ENCODE measurements at places on chromosomes 2 and 18.

- no peak for DNase-seq
These were observed 1.2 kb downstream of the RTKN start for GRCh38 chr2:74440378-74441169.

DNA sequence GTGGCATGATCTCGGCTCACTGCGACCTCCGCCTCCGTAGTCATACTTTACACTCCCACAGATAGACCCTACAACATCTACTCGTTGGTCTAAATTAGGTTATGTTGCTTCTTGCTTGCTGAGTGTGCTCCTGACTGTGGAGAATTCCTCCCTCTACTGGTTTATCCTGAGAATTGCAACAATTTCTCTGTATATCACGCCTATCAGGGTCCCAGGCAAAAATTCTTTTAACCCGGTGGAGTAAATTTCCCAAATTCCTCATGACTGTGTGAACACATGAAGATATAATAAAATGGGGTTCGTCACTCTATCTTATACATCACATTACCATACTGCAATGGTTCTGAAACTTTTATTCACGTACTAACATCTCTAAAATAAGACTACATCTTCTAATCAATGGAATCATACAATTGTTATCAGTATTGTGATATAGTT lies 156.7 kb downstream of the EVA1A start:
- DNase-seq: no peak

DNA sequence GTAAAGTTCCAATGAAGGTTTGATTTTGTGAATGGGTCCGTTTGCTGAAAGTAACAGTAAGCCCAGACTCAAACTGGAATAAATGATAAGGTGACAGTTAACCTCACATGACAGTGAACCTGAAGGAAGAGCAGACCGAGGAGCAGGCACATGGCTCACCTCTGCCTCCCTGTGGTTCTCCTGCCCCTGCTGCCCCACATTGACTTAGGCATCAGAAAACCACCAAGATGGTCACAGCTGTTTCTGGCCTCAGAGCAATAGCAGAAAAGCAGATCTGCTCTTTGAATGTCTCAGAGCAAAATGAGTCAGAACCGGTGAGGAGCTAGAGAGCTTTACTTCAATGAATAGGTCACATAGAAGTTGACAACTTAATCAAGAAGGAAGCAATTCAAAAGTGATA lies 487.6 kb downstream of the METTL4 start:
- no peak for DNase-seq

- DNase-seq: no peak
These were observed 383.8 kb downstream of the FIGN start for GRCh38 chr2:163351966-163352365.

- DNase-seq: no peak
These were observed 53.1 kb downstream of the ACOXL start for GRCh38 chr2:110785439-110785838.

DNA sequence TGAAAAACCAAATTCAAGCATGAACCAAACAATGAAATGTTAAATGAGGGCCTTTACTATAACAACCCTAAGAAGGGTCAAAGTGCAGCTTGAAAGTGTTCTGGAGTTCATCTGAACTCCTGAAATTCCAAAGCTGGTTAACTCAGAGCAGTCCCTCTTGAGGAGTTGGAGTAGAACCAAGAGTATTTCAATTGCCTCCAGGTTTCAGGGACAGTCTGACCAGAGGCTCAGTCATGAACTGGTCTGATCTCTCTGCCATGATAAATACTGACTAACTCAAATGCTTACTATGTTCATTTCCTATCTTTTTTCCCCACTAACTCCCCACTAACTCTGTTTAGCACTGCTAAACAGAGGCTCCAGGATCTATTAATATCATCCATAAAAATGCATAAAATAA lies 2.7 kb downstream of the STARD7 start:
- no peak for DNase-seq

GRCh38 chr2:2805263-2805662 lies 474.2 kb upstream of the MYT1L start:
- no peak for DNase-seq

- no peak for DNase-seq
These were observed 69.1 kb upstream of the B3GNT7 start for GRCh38 chr2:231326404-231326803.

- peak; percentile 31 for DNase-seq
These were observed 15.4 kb upstream of the RMC1 start for GRCh38 chr18:23487738-23488570.

- no peak for DNase-seq
These were observed 675 bp upstream of the SPIRE1 start for GRCh38 chr18:12658426-12659138.

DNA sequence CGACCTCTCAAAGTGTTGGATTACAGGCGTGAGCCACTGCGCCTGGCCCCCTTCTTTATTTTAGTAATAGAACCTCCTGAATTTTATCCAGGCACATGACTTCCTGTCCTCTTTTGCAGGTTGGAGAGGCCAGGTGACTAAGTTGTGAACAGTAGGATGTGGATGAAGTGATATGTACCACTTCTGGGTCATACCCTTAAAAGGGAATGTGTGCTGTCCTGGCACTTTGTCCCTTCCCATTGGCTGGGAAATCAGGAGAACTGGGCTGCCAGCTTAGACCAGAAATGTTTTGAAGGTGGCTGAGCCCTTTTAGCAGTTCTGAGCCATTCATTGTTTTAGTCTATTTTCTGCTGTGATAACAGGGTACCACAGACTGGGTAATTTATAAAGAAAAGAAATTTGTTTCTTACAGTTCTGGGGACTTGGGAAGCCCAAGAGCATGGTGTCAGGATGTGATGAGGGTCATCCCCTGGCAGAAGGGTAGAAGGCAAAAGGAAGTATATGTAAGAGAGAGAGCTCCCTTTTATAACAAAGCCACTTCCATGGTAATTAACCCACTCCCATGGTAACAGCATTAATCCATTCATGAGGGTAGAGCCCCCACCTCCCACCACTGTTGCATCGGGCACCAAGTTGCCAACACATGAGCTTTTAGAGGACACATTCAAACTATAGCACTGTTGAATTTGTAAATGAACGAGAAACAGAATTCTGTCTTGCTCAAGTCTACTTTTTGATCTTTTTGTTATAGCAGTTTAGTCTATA lies 79.1 kb downstream of the TTC27 start:
- no peak for DNase-seq

- DNase-seq: no peak
These were observed 162.3 kb downstream of the PHLPP1 start for GRCh38 chr18:62877411-62878221.

DNA sequence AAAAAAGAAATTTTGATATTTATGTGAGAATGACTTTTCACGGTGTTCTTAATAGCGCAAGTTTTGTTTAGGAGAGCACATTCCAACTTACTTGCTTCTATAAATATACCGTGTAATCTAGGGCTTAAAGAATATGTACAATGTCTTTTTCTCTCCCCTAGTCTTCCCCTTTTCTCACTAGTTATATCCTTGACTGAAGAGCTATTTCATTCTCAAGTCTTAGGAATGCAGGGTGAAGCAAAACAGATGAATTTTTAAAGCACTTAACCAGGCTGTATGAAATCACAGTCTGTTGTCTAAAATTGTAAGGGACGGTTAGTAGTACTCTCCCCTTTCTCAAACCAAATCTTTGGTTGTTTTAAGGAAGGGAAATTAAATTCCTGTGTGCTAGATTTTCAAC lies 29.6 kb upstream of the SLC30A6 start:
- DNase-seq: no peak

DNA sequence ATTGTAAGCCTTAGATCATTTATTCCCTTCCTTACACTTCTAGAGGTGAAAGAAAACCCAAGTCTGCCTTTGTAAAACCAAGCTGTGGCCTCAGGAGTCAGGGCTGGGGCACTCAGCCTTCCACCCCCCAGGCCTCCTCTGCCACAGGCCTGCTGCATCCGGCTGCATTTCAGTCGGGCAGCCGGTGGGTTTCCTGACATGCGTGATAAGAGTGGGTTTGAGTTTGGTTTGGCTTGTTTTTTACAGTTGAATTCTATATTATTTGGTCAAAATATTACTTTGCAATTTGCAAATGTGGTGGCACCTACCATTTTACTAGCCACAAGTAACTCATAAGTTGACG lies 42.4 kb downstream of the ADI1 start:
- DNase-seq: no peak

DNA sequence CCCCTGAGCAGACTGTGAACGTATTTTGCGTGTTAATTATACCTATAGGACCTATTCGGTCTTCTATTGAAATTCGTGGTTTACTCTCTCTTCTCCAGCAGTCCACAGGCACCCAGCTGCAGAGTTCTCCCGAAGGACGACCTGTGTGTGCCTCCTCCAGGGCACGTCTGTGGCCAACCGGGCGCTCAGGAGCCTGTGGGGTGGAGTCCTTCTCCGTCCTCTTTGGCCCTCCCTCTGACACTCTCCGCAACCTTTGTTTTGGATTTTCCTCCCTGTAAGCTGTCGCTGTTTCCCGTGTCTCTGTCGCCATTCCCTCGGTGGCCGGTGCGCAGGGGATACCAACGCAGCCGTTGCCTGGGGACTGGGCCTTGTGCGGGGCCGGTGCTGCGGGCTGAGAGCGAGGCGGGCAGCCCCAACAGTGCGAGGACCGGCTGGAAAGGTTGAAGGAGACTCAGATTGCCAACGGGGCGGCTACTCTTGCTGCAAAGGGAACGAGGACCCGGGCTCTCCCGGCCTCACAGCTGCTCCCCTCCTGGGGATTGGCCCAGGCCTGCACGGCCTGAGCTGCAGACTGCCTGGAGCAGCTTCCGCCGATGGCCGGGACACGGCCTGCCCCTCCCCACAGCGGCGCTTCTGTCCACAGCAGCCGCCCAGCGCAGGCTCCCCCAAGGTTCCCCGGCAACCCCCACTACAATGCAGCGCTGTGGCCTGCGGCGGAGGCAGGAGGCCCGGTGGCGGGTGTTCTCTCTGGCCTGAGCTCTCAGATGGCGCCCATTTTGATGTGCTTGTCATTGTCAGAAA lies 221.0 kb downstream of the MTX2 start:
- DNase-seq: no peak

DNA sequence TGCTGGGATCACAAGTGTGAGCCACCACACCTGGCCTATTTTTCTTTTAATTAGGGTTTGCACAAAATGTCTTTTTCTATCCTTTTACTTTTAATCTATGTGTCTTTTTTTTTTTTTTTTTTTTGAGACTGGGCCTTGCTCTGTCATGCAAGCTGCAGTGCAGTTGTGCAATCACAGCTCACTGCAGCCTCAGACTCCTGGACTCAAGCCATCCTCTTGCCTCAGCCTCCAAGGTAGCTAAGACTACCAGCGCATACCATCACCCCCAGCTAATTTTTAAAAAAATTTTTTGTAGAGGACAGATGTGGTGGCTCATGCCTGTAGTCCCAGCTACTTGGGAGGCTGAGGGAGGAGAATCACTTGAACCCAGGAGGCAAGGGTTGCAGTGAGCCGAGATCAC lies 27.1 kb downstream of the ADCY3 start:
- no peak for DNase-seq

- DNase-seq: no peak
These were observed 32.6 kb downstream of the PPP1R1C start for GRCh38 chr2:182018218-182018617.

DNA sequence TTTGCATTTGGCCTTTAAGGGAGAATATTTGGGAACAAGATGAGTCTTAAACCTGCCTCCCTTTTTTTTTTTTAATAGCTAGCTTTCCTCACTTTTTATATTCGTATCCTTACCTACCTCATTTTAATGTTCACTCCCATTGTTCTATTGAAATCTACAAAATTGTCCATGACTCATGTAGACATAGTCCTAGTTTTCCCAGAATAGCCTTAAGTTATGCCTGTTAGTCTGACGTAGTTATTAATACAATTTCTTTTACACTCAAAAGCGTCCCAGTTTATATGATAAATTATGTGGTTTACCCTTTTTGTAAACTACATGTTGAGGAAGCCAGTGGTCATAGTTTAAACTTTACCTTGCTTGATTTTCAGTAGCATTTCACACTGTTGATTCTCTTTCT lies 73.4 kb downstream of the UBR3 start:
- no peak for DNase-seq

- no peak for DNase-seq
These were observed 618.8 kb upstream of the NRXN1 start for GRCh38 chr2:51650769-51651168.

GRCh38 chr2:4336864-4337263 lies 633.5 kb downstream of the DCDC2C start:
- DNase-seq: no peak

- DNase-seq: no peak
These were observed 430 bp upstream of the CELF4 start for GRCh38 chr18:37565977-37566478.

DNA sequence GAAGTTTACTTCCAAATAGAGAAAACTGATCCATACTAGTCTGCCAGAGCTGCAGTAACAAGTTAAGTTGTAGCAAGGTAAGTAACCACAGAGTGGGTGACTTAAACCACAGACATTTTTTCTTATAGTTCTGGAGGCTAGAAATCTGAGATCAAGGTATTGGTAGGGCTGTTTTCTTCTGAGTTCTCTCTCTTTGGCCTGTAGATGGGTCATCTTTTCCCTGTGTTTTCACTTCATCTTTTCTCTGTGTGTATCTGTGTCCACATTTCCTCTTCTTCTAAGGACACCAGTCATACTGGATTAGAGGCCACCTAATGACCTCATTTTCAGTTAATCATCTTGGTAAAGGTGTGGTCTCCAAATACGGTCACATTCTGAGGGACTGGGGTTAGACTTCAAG lies 142.9 kb upstream of the MEX3C start:
- DNase-seq: no peak

- DNase-seq: no peak
These were observed 87.4 kb downstream of the INO80D start for GRCh38 chr2:205998583-205998982.

- no peak for DNase-seq
These were observed 480.7 kb upstream of the TCF4 start for GRCh38 chr18:56068701-56069100.

GRCh38 chr2:7119132-7119835 lies 202.1 kb downstream of the RNF144A start:
- DNase-seq: no peak

- no peak for DNase-seq
These were observed 75.7 kb downstream of the TTC21B start for GRCh38 chr2:165877565-165878550.

DNA sequence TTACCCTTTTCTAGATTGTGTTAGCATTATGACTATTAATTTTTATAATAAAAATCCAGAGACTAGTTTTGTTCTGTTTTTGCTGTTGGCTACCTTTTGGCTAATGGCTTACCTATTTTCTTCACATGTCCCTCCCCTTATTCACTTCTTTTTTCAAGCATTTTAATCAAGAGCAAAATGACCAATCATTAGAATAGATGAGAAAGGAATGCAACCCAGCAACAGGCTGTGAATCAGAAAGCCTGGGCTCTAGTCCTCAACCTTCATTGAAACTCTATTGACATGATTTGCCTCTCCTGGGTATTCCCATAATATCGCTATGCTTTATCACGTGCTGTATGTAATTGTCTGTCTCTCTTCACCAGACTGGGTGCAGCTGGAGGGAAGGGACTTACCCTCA lies 370.1 kb downstream of the IRS1 start:
- DNase-seq: no peak
